ENCODE measurements at places on chromosomes 11 and 22.

GRCh38 chr11:92707173-92707619 lies 262.3 kb upstream of the MTNR1B start:
- DNase-seq: no peak

DNA sequence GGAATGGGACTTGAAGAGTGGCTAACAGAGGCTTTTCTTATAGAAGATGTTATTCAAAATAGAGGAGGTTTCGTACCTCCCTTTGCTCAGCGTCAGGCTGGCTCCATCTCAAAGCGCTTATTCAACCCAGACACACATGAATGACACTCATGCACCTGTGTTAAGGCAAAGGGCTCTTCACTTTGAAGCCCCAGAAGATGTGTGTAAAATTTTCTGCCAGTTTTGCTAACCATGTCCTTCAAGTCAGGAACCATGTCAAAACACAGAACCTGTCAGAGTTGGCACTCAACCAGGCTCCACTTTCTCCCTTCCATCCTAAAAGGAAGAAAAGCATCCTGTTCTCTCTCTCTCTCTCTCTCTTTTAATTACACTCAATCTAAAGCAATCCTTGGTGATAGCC lies 352.8 kb upstream of the NARS2 start:
- no peak for DNase-seq

- DNase-seq: no peak
Observed at GRCh38 chr11:74468058-74468457, 709 bp upstream of the KCNE3 start.

GRCh38 chr11:47044119-47044518 lies 107.6 kb downstream of the CSTPP1 start:
- no peak for DNase-seq

DNA sequence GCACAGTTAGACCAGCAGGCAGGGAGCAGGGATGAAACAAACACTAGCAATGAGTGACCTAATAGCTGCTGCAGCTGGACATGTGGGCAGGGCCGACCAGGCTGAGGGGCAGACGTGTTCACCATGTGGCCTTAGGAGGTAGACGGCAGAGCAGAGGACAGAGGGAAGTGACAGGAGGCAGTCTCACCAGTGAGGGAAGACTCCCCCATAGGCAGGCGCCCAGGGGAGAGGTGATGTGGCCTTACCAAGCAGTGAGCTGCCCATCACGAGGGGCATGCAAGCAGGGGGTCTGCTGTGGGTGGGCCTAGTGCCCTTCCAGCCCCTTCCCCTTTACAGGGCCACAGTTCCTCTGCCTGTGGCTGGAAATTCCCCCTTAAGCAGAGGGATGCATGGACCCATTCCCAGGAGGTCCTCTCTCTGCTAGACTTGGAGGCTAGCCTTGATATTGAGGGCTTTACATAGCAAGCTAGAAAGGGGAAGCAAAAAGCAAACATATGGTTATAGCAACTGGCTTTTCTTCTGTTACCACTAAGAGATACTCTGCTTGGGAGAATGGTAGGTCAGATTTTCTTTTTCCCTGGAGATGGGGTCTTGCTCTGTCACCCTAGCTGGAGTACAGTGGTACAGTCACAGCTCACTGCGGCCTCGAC lies 67.6 kb downstream of the MPPED1 start:
- no peak for DNase-seq

- no peak for DNase-seq
Observed at GRCh38 chr22:43164636-43165035, 13.3 kb downstream of the TSPO start.

- DNase-seq: no peak
Observed at GRCh38 chr22:36171941-36172340, 11.4 kb upstream of the APOL3 start.

- DNase-seq: no peak
Observed at GRCh38 chr11:86805873-86806310, 5.5 kb downstream of the PRSS23 start.

DNA sequence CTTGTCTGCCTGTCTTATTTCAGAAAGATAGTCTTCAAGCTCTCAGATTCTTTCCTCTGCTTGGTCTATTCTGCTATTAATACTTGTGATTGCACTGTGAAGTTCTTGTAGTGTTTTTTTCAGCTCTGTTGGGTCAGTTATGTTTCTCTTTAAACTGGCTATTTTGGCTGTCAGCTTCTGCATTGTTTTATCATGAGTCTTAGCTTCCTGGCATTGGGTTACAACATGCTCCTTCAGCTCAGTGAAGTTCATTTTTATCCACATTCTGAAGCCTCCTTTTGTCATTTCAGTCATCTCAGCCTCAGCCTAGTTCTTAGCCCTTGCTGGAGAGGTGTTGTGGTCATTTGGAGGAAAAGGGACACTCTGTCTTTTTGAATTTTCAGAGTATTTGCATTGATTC lies 15.5 kb upstream of the DEPDC7 start:
- no peak for DNase-seq

DNA sequence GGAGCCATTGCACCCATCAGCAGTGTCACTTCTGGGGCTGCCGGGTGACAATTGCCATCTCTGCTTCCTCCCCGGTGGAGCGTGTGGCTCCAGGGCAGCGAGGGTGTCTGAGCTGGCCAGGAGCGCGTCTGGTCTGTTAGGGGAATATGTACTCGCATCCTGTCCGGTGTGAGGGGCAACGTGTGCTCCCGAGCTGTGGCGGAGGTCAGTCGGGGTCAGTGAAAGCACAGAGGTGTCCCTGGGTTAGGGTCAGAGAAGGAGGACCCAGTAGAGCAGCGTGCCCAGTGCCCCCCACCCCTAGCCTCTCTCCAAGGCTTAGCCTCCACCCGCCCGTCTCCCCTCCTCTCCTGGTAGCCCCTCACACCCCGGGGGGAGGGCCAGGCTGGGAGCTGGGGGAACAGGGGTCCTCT lies 1.5 kb downstream of the CLCF1 start:
- DNase-seq: no peak

DNA sequence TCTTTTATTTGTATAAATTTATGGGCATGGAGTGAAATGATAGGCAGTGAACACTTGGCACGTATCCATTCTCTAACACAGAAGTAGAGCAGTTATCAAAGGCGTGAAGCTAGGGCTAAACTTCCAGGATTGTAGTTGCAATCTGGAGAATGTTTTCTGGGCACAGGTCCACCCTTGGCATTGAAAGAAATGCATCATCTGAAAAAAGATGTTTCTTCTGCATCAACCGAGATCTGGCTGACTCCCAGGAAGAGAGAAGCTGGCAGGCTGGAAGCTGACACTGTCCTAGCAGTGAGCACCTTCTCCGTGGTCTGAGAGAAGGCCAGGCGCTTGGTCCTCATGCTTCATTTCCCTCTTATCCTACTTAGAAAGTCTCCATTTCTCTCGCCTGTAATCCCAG lies 600.0 kb downstream of the BRD1 start:
- DNase-seq: no peak

- no peak for DNase-seq
Observed at GRCh38 chr11:109001585-109001984, 336.7 kb downstream of the DDX10 start.

DNA sequence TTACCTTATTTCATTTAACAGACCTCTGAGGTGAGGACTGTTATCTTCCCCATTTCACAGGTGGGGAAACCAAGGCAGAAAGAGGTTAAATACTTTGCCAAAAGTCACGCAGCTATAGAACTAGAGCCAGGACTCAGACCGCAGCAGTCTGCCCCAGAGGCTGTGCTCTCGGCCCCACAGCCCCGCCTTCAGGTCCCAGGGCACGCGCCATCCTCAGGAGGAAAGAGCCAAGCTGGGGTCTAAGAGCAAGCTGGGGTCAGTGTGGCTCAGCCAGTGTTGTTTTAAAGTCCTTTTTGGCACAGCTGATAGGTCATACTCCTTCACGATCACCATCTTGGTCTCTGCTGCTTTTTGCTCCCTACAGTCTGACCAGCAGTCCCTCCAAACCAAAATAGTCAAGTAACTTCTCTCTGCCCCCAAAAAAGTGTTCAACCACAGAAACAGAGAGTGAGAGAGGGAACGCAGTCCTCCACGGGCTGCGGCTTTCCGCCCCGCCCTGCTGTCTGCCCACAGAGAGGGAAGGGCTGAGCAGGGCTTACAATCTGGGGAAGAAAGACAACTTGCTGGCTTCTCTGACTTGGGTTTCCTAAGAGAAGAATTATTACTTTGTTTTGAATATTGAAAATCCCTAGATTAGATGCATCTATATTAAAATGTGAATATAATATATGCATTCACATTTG lies 137.2 kb upstream of the OPCML start:
- no peak for DNase-seq

DNA sequence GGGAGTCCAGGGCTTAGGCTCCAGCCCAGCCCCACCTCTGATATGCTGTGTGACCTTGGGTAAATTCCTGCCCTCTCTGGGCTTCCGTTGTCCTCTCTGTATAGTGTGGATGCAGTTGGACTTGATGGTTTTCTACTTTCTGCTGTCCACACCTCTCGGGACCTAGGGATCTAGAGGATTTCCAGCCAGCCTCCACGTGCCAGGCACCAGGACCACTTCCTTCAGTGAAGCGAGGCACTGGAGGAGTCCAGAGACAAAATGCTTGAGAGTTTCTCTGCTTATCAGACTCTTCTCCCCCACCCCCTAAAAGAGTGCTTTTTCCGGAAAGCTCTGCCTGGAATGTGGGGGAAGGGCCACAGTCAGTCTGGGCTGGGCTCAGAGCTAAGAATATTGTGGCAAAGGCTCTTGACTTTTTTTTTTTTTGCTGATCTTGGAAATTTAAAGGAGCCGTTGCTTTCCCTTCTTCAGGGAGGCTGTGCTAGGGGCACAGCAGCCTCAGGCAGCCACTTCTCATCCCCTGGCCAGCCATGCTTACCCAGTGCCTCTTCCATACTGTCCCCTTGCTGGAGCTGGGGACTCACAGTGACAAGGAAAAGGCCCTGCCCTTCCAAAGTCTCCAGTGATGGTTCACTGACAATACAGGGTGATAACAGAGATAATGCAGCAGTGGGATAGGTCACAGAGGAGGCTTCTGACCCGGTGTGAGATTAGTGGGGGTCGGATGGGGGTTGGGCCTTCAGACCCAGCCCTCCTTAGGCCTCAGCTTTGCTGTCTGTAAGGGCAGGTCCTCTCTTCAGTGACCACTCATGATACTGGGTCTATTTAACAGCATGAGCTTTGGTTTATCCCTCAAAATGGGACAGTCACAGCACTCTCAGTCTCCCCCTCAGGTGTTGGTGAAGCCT lies 2.9 kb upstream of the SERPINH1 start:
- no peak for DNase-seq

- no peak for DNase-seq
Observed at GRCh38 chr11:3074912-3075589, 17.8 kb upstream of the CARS1 start.

- DNase-seq: no peak
Observed at GRCh38 chr11:95570845-95571244, 218.7 kb downstream of the FAM76B start.

- DNase-seq: no peak
Observed at GRCh38 chr22:20644071-20644642, 129.8 kb upstream of the SERPIND1 start.

GRCh38 chr22:29071261-29072045 lies 1.4 kb upstream of the KREMEN1 start:
- DNase-seq: peak; percentile 20

DNA sequence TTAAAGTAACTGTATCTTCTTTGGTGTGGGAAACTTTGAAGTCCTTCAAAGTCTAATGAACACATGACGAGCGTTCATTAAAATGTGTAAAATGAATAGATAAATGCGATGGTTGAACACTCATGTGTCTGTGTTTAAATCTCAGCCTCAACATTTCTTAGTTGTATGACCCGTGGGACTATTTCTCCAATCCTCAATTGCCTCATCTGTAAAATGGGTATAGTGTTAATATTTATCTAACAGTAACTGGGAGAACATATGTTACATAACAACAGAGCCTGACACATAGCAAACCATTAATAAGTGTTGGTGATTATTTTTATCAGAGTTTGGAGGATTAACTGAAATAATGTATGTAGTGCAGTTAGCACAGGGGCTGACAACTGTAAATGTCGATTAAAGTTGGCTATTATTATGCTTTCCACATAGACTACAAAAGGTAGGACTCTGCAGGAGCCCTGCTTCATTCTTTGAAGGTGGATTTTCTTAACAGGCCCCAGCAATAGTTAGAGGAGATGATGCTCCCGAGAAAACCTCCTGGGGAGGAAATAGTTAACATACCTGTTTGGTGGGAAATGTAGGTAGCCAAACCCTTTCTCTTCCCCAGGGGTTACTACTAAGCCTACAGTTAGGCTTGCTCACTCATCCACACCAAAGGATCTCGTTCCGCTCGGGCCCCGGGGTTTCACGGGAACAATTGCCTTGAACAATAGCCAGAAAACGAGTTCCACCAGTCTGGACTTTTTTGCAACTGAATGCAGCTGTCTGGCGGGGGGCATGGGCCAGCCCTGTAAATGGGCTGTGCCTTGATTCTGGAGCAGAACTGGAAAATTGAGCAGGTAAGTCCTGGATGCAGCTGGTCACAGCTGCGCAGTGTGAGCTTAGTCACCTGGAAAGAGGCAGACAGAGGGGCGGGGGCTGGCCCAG lies 133.4 kb downstream of the DBX1 start:
- DNase-seq: no peak

DNA sequence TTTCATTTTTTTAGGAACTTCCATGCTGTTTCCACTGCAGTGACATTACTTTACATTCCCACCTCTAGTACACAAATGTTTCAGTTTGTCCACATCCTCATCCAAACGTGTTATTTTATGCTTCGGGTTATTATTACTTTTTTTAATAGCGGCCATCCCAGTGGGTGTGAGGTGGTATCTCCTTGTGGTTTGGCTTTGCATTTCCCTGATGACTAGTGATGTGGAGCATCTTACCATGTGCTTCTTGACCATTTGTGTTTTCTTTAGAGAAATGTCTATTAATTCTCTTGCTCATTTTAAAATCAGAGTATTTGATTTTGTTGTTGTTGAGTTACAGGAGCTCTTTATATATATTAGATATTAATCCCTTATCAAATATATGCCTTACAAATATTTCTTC lies 70.3 kb upstream of the ANO1 start:
- DNase-seq: no peak

GRCh38 chr22:42637555-42637954 lies 2.8 kb downstream of the ATP5MGL start:
- DNase-seq: no peak

GRCh38 chr11:8593935-8594909 lies at the start of gene STK33:
Gene STK33 (minus strand): TSS chr11:8594228. CDS start chr11:8474905, 119,323 bp downstream.
- DNase-seq: no peak

DNA sequence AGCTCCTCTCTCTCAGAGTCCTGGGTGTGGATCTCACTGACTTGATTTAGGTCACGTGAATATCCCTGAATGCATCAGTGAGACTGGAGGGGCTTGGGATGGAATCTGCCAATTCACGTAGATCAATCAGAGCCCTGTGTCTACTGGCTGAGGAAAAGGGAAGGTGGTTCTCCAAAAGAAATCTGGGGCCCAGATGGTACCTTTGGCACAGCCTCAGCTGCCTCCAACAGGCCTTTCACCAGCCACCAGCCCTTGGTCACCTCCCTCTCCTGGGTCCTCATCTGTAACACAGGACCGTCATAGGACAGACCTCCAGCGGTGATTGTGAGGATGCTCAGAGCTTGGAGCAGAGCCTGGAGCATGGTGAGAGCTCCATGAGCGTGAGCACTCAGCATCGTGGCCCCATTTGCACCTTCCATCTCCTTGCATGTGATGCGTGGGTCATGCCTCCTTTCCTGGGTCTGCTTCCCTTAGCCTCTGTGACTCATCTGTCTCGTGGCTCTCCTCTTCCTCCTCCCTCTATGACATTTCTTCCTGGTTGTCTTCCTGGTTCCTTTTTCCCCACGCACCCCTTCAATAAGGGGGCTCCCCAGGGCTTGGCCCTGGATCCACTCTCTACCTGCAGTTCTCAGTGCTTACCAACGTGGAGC lies 7.5 kb upstream of the MIEF1 start:
- no peak for DNase-seq

Measured in T-helper 22 cell (primary cell).